AML-193 (cell line): ENCODE measurements at places on chromosomes 12 and 14.
A peak's percentile ranks its signal among the peaks of the same experiment; 100 is the strongest.

GRCh38 chr14:99718031-99718810 is 34.1 kb downstream of the CYP46A1 start:
- DNase-seq, result no peak

- no peak for DNase-seq
These were observed 194.5 kb upstream of the C14orf180 start for GRCh38 chr14:104385111-104385510.

DNA sequence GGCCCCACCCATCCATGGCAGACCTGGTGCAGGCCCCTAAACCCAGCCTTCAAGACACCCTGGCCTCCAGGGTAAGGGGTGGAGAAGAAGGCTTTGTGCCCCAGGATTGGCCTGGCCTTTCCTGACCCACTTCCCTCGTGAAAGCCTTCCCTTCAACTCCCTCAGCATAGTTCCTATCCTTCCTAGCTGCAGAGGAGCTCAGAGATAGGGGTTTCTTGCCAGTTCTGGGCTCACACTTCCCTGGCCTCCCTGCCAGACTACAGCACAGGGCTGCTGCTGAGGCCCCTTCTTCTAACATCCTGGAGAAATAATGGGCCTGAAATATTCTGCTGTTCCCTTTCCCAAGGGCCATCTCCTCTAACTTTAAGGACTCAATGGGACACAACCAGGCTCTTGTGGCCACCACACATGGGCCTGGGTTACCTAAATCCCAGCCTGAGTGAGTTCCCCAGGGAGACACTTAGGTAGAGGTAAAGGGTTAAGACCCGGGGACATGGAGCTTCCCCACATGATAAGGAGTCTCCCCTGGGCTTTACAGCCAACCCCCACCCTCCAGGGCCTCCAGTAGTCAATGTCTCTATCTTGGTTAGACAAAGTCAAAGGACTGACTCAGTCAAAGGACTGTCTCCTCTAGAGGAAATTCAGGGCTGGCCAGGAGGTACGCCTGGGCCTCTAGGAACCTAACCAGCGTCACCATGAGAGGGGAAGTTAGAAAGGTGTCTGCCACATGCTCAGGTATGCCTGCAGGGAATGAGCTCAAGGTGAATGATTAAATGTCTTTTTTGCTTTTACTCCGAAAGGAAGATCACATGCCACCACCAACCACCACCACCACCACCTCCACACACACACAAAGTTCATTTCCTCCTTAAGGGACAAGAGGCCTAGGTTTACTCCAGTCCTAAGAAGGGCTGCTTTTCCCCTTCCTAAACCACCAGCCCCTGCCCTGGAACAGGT is 7.1 kb downstream of the ZFP36L1 start:
- no peak for DNase-seq

DNA sequence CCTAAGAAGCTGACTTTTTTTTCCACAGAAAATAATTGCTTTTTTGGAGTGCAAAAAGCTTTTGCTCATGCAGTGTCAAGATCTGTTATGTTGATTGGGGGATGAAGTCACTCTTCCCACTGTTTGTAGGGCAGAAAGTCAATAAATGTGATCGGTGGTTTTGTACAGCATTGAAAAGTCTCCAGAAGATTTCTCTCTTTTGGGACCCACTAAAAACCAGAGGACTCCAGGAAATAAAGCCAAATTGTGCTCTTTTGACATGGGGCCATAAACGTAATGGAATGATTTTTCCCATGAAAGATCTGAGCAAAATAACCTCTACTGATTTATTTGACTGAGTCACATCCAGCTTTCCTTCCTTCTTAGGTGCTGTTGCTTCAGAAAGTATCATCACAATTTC is 122.5 kb downstream of the SNAPC1 start:
- DNase-seq, result no peak

- no peak for DNase-seq
These were observed 6.4 kb upstream of the EP400 start for GRCh38 chr12:131943389-131943788.

DNA sequence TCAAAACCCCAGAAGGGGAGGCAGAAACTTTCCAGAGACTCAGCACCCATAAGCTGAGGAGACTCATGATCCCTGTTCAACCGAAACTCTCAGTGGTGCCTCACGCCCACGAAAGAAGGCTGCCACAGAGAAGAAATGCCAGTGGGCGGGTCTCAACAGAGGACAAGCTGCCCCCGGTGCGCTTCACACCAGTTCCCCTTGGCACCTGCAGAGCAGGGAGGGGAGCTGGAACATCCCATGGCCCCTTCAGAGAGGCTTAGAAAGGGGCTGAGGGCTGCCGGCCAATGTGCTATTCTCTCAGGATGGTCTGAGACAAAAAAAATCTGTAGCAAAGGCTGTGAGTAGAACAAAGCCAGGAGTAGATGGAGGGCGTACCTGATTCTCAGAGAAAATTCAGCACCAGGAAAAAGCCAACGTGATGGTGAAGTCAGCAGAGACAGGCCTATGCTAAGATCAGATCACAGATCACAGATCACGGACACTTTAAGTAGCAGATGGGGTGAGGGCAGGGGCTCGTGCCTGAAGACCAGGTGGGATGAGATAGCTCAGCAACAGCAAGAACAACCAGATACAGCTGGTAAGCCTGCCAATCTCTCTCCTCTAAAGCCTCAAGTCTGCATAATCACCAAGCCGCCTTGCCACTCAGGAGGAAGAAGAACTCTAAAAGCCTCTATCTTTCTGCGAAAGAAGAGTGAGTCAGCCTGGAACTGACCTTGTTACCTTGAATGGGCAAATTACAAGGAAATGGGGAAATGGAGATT is 206.4 kb upstream of the GRIP1 start:
- DNase-seq, result no peak

DNA sequence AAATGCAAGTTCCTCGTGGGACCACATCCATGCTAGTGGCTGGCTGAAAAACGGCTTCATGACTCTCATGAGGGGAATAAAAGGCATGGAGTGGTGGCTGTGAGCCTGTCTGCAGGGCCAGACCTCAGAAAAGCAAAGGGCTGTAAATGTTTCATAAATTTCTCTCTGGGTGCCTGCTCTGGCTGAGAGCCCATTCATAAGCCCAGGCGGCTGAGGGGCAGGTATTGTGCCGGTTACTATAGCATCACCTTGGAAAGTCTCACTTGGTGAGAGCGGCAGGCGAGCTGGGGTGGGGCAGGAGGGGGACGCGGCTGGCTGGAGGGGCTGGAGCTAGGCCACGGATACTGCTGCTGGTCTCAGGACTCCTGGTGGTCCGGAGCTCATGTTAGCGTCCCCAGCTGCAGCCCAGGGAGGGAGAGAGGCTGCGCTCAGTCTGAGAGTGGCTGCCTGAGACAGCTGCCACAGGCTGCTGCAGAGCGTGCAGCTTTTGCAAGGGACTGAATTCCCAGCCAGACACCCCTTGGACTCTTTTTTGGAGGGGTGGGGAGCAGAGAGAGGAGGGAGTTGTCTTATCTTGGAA is at the start of gene SLC17A8:
SLC17A8 (plus strand) TSS at position 431 of the 580 bp plus-strand sequence. CDS start 318 bp downstream, outside the sequence.
- no peak for DNase-seq

- peak; percentile 42 for DNase-seq
These were observed 644 bp downstream of the NAB2 start for GRCh38 chr12:57089271-57090245.

- DNase-seq, result no peak
These were observed 321.1 kb downstream of the NPAS3 start for GRCh38 chr14:33259764-33260163.

DNA sequence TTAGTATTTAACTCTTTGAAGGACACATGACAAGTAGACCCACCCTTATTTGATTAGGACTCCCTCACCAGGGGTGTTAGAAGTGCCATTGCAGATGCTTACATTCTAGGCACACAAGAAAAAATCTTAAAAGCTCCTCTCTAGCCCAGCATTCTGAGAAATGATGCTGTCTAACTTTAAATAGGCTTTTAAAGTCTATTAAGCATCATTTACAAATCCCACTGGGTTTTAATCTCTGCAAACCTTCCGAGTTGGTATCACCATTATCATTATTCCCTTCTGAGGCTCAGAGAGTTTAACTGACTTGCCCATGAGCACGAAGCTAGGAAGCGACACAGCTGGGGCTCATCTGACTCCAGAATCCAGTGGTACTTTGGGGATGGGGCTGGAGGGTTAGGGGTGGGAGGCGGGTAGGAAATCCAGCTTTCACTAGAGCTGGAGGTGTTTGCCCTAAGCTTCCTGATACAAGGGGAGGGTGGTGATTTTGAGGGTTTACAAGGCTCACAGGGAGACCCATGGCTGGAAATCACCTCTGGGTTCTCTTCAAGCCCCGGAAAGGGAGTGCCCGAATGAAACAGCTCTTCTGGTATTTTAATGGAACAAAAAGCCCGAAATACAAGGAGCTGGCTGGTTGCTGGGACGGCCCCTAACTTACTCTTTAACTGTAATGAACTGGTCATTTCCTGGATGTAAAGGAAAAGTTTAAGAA is 109.2 kb upstream of the FUT8 start:
- no peak for DNase-seq

GRCh38 chr12:78929075-78929418 is 64.5 kb downstream of the SYT1 start:
- DNase-seq, result no peak

DNA sequence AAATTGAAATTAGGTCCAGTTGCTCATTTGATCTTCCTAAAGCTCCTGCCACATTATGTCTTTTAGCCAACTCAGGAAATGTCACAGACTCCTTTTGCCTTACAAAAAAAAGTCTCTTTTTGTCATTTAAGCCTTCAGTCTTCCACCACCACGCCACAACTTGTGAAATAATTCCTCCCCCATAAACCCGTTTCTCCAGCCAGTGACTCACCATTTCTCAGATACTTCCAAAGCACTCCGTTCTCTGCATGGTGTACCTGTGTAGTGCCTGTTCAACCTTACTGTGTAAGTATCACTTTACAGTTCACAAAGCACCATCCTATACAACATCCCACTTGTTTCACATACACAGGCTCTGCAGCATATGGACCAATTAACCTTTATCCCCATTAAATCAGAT is 139.5 kb upstream of the AEBP2 start:
- no peak for DNase-seq

DNA sequence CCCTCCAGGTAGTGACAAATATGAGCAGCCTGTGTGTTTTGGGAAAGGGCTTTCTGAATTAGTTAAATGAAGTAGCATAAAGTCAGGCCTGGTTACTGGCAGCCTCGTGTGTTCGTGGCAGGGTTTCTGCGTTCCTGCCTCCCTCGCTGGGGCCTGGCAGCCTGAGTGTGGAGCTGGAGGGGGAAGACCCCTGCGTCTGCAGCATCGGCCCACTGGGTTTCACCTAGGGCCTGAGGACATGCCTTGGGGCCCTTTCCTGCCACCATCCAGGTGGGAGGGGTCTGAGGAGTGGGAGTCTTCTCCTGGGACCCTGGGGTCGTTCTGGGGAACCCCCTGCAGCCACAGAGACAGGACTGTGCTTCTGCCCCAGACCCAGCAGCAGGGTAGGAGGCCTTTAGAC is 20.4 kb upstream of the AMN start:
- DNase-seq, result no peak

GRCh38 chr12:93912086-93912733 is 235.0 kb downstream of the CRADD start:
- DNase-seq, result no peak
